Stimulated activated CD4-positive, alpha-beta T cell treated with anti-CD3 and anti-CD28 coated beads, Interleukin-4, amount 100 ng/mL, for 1 hour (primary cell): ENCODE measurements at places on chromosomes 1 and 21.

GRCh38 chr1:112849425-112850033 is 106.5 kb downstream of the SLC16A1 start:
- no peak for DNase-seq

GRCh38 chr1:100624886-100625610 is 87.1 kb downstream of the GPR88 start:
- no peak for DNase-seq

DNA sequence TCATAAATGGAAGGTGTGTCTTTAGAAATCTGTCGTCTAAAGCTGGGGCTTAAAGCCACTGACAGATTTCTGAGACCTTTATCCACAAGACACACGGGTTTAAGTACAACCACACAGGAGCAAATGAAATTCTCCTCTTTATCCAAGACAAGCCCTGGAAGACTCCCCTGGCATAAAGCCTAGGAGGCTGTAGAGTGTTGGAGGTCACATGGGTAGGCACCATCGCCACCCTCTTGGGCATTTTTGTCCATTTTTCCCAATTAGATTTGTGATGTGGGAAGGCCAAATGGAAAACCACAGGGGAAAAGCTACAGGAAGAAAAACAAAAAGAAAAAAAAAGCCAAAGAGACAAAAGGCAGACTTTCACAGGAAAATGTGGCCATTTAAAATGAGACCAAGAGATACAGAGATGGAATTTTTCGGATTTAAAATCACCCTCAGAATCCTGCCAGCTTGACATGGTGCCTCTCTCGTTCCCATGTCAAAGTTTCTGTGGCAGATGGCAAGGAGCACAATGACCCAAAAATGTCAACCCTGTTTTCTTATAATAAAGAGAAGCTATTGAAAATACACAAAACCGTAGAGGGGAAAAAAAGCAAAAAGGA is 91.9 kb downstream of the PLD5 start:
- DNase-seq: no peak

DNA sequence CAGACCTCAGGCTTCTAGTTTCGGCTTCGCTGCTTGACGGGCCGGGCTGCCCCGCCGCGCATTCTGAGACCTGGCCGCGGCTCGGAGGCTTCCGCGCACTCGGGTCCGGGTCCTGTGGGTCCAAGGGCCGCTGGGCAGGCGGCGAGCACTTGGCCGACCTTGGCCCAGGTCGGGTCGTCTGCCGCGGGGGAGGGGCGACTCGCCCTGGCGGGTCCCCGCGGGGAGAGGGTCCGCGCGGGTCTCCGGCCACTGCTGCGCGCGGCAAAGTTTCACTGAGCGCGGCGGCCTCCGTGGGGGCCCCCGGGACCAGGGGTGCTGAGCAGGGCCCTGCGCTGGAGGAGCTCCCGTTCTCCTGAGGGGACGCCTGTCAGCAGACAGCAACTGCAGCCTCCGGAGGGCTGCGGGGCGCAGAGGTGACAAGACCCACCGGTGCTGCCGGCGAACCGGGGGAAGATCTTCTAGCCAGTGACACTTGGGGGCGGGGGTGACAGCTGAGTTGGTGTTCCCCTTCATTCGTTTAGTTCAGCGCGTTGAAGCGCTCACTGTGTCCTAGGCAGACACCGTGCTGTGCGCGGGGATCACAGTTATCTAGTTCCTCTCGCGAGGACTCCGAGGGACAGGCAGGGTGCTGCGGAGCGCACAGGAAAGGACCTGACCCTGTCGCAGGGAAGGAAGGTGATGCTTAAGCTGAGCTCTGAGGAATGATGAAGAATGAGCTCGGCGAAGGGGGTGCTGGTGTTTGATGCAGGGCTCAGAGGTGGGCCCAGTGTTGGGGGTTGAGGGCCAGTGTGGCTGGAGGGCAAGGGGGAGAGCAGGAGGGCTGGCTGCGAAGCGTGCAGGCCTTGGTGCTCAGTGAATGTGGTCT is 725 bp downstream of the MTFR1L start:
- peak; percentile 65 for DNase-seq

GRCh38 chr1:176046926-176047325 is 160.2 kb downstream of the COP1 start:
- no peak for DNase-seq

DNA sequence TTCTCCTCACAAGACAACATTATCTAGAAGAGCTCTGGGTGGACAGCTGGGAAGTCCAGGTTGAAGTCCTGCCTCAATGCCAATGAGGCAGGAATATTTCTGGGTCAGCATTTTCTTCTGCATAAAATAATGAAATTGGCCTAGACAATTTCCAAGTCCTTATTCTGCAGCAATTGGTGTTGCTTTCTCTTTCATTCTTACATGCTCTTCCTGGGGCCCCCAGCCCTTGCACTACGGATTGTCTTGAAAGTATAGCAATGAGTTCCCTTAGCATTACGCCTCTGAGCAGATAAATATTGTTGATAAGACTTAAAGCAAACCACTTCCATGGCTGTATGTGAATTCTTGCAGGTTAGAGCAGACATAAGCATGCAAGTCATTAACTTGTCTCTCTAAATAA is 188.5 kb downstream of the TGFBR3 start:
- DNase-seq: peak; percentile 45

GRCh38 chr1:14817223-14818170 is 219.0 kb downstream of the KAZN start:
- DNase-seq: no peak

DNA sequence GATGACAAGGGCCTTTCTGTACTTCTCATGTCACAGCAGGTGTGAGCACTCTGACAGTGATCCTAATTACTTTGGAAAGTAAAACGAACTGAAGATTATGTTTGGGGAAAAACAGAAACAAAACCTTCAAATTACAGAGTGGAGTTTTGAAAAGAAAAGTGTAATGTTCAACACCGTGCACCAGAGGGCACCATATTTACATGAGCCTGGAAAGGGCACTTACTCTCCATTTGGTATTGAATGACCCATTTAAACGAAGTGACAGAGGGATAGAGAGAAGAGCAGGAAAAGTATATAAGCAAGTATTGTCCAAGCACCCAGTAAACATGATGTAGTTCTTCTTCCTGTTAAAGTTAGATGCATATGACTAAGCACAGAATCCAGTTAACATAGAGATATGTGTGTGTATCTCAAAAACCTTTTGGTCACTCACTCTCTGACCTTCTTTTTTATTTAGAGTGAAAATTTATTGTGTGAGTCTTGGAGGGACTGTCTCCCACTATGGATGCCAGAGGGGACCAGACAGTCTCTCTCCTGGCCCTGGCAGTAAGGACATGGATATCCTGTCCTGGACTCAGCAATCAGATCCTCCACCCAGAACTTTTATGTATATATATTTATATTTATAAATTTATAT is 3.8 kb upstream of the RGSL1 start:
- DNase-seq: no peak

DNA sequence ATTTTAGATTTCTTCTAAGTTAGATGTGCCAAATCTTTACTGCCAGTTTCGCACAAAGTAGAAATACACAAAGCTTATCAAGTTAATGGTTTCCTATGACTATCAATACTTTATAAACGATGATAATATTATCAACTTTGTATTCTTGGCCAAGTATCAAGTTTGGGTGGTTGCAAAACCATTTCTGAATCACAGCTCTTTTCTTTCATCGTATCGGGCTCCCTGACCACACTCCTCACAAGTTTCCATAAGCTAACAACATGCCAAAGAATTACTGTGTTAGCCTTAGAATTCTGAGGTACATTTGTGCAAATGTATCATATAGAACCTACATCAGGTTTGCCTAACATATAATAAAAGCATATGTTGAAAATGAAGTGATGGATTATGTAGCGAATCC is 311.0 kb downstream of the KCTD3 start:
- no peak for DNase-seq

- DNase-seq: peak; percentile 21
These were observed 87.7 kb downstream of the MAN1C1 start for GRCh38 chr1:25704267-25704691.

DNA sequence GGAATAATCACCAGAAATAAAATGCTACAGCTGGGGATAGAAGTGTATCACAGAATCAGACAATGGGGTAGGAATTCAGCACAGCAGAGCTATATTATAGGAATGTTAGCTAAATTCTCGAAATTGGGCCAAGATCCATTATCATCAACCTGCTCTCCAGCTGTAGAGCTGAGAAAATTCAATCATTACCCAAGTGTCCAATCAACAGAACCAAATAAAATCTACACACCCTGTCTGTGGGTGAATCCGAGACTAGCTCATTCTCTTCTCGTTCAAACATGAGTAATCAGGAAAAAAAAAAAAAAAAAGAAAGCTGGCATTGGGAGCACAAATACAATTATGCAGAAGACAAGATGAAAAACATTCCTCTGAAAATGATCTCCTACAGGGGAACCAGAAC is 119.2 kb downstream of the CDC7 start:
- no peak for DNase-seq

- DNase-seq: no peak
These were observed 37.6 kb downstream of the ALG6 start for GRCh38 chr1:63405021-63405420.

DNA sequence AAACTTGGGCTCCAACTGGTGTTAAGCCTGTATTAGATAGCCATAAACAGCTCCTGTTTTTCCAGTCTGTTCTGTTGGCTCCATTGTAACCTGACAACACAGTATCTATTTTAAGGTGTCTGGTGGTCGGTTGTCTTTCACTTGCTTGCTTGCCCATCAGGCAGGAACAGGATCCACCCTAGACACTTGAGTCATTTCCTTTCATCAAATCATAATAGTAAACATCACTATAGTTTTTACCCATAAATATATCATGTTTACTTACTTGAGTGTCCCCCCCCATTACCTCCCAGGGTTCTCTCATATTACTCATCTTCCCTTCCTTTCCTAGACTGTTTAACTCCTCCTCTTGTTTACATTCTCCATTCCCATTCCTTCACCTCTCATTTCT is 2.9 kb downstream of the DDI2 start:
- no peak for DNase-seq

GRCh38 chr1:1260843-1261560 is 12.7 kb downstream of the UBE2J2 start:
- DNase-seq: no peak

DNA sequence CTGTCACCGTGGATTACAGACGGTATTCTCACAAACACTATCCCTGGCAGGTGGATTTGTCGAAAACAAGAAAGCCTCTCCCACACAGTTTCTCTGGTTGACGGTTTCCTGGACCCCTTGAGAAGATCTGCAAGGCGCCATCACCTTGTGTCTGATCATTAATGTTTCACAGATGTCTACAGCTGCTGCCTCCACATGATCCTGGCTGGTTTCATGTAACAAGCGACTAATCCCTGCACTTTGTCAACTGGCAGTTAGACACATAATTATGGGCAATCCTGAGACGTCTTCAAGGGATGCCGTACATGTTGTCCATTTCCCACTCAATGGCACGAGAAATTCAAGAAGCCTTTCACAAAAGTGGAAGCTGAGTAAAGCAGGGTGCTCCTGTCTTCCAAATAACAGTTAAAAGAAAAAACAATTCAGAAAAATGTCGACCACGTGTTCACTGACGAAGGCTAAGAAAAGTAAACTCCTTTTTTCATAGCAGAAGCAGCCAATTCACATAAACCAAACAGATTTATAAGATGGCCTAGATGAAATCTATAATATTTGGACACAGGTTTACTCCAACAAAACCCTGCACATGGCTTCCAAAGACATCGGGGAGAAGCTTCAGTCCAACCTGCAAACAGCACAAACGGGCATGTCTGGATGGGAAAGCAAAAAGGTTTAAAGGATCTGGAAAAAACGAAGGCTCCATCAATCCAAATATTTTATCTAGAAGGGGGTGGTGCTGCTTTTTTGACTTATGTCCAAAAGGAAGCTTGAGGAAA is 52.2 kb downstream of the CAPZB start:
- no peak for DNase-seq

DNA sequence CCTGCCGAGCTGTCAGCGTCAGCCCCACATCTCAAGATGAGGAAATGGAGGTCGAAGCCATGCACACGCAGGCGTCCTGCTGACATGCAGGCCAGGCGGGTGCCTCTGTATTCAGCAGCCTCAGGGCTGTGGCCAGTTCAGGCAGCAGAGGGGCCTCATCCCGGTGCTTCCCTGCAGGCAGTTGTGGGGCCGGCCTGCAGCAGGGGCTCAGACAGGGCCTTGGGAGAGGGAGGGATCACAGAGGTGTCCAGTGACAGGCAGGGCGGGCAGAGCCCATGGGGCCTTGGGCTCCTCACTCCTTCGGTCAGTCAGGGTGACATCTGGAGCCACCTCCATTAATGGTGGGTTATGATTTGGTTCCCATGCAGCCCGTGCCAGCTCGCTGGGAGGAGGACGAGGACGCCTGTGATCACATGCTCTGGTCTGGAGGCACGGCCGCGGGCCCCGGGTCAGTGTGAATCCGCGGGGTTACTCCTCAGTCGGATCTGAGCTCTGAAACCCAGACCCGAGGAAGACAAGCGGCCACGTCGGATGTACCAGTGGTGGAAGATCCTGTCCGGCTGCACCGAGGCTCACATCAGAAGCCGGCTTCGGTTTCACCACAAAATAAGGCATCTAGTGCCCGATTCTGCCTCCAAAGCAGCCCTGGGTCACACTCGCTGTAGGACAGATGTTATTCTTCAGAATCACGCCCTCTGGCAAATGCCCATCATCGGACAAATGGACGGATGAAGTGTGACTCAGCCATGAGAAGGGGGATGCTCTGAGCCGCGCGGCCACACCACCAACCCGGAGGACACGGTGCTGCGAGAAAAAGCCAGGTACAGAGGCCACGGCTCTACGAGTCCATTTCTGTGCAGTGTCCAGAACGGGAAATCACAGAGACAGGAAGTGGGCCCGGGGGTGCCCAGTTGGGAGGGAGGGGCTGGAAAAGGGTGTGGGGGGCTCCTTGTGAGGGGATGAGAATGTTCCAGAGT is 33.4 kb downstream of the KRTAP10-1 start:
- no peak for DNase-seq

DNA sequence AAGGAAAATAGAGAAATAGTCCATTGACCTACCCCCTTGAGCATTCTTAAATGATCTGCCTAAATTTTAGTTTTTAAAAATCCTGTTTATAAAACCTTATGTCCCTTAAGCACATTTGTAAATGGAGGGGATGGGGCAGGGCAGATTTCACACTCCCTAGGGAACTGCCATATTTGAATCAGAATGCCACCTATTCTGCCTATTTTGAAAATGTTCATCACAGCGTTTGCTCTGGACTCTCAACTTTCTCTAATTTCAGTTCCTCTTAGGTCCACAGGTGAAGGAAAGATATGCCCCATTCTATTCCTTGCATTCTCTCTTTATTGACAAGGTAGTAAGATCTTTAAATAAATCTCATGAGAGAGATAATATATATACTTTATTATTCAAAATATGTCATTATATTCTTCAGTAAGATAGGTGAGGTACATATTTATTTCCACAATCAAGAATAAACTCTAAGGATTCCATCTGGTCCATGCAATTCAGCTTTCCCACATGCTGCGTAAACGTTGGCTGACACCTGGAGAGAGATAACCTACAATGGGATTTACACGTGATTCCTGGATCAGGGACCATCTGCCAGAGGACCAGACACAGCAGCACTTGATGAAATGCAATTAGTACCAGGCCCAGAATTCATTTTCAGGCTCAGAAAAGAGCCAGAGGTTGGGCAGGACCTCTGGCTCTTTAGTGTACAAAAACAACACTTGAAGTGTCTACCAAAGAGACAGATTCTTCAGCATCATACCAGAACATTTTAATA is 1.2 kb upstream of the LPGAT1 start:
- no peak for DNase-seq
